GOT3 (cell line): ENCODE measurements at places on chromosomes 16 and 17.

- DNase-seq: no peak
These were observed 9.4 kb upstream of the DNASE1 start for GRCh38 chr16:3645108-3645503.

DNA sequence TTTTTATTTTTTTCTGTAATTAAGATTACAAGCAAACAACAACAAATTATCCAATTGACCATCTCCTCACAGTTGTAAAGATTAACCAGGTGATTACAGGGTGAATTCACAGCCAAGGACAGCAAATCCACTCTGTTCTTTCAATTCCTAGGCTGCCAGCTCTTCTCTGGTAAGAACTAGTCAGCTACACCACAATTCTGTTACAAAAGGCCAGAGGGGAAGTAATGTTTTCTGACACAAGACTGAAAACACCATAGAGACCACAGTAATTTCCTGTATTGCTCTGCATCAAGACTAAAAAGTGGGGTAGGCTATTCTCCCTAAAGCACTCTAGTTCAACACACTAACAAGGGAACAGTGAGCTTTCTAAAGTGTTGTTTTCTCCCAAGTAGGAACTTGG lies 10.6 kb downstream of the CA10 start:
- no peak for DNase-seq

DNA sequence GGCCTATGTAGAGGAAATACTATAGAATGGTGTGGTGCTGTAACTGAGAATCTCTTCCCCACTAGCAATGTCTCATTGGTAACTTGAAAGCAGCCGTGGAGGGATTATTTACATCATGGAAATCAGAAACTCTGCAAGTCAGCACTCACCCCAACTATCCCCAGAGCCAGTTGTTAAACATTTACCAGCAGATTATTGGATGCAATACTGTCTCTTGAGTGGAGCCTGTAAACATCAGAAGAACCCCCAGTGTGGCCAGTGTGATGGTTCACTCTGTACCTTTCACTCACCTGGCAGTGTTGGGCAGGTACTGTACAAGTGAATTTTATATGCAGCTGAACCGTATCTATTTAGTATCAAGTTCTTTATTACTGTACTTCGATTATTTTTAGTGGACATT lies 299.8 kb upstream of the SALL1 start:
- DNase-seq: no peak

DNA sequence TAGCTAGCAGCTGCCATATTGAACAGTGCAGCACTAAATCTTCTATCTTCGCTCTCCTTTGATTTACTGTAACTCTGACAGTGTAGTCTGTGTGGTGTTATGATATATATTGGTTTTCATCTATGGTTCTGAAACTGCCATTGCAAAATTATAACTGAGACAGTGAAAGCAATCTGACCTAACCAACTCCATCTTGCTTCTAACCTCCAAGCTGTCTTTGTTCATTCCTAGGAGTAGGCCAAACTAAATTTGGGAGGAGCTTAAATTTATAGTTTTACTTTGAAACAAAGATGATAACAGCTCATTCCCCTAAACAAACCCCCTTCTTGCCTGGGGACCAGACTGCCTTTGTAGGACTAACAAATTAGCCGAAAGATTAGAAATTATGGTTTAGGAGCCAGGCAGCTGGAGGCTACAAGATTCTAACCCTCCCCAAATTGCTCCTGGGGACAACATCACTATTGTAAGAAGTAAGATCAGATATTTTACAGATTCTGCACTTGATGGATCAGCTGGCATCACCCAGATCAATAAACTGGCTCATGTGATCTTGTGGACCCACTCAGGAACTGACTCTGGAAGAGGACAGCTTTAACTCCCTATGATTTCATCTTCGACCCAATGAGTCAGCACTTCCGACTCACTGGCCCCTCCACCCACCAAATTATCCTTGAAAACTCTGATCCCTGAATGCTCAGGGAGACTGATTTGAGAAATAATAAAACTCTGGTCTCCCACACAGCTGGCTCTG lies 47.0 kb upstream of the FBXO47 start:
- DNase-seq: no peak

DNA sequence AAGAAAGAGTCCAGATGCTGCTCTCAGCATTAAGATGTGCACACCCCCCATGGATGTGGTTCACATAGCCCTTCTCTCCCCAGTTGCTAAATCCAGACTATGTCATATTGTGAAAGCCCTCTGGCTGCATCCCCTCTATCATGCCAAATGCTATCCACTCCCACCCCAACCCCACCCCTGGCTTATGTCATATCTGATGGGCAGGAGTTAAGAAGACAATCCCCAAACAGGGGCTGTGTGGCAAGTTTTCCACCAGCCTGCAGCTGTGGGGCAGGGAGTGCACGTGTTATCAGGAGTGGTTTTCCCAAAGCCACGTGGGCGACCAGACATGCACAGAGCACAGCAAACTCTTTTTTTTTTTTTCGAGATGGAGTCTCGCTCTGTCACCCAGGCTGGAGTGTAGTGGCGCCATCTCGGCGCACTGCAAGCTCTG lies 10.0 kb downstream of the FAM117A start:
- DNase-seq: no peak

- DNase-seq: no peak
These were observed 244.7 kb upstream of the WSB1 start for GRCh38 chr17:27049104-27049784.

DNA sequence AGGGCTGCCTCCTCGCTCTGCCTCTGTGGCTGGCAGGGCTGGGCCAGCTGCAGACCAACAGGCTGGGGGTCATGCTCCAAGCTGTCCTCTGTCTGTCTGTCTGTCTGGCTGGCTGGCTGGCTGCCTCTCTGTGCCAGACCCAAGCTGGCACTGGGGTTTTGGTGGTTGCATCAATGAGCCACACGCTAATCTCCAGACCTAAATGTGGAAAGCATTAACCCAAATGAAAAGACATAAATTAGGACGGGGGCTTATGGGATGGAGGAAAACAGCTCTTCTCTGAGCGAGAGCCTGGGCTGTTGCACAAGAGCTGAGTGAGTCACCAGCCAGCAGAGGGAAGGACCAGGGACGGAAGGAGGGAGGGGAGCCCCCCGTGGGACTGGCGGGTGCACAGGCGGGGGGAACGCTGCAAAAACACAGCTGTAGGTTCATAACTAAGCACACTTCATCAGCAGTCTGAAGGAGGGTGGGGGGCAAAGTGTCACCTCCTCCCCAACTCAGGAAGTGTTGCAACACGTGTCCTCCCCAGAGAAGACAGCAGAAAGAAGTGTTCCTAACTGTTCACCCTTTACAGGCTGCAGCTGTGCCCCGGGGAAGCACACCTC lies 83.4 kb downstream of the GAS7 start:
- DNase-seq: peak; percentile 24

- DNase-seq: no peak
These were observed 12.9 kb upstream of the BBS2 start for GRCh38 chr16:56532714-56533113.

DNA sequence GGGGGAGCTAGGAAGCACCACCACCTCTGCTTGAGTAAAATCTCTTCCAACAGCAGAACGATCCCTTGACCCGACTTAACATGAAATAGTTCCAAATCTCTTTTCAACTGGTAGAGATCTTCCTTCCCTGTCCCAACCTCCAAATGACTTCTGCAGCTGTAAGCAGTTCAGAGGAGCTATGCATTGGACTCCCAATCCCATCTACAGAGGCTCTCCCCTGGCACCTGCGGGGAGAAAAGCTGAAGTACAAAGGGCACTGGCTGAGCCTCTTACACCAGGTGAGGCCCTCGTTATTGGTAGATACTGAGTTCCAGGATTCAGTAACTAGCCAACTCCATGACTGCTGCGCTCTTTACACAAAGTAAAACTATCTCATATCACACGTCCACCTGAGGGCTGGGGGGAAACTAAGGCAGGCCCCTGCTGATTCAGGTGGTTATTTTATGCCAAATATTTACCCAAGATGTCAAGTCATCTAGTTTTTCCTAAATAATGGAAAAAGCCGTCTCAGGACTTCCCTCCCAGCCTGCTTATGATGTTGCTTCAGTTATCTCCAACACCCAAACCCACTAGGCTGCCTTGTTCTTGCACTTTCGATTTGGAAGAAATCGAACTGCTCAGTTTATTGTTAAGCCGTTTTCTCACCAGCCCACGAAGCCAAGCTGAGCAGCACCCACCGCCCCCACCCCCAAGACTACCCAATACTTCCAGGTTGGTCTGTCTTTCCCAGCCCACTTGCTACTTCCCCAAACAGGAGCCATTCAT lies 3.2 kb downstream of the ACTG1 start:
- no peak for DNase-seq

- DNase-seq: no peak
These were observed 46.9 kb upstream of the SIAH1 start for GRCh38 chr16:48432136-48432535.

DNA sequence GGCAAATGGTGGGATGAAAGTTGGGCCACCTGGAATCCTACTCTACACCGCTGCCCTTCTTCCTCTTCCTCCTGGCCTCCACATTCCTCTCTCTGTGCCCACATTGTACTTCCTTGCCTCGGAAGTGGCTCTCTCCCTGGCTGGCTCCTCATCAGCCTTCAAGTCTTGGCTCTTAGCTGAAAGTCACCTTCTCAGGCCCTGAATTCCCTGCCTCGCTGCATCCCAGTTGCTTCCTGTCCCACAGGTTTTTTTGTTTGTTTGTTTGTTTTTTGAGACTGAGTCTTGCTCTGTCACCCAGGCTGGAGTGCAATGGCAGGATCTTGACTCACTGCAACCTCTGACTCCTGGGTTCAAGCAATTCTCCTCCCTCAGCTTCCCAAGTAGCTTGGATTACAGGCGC lies 2.6 kb upstream of the PAM16 start:
- no peak for DNase-seq

- no peak for DNase-seq
These were observed 11.7 kb upstream of the TAOK1 start for GRCh38 chr17:29378500-29378899.

DNA sequence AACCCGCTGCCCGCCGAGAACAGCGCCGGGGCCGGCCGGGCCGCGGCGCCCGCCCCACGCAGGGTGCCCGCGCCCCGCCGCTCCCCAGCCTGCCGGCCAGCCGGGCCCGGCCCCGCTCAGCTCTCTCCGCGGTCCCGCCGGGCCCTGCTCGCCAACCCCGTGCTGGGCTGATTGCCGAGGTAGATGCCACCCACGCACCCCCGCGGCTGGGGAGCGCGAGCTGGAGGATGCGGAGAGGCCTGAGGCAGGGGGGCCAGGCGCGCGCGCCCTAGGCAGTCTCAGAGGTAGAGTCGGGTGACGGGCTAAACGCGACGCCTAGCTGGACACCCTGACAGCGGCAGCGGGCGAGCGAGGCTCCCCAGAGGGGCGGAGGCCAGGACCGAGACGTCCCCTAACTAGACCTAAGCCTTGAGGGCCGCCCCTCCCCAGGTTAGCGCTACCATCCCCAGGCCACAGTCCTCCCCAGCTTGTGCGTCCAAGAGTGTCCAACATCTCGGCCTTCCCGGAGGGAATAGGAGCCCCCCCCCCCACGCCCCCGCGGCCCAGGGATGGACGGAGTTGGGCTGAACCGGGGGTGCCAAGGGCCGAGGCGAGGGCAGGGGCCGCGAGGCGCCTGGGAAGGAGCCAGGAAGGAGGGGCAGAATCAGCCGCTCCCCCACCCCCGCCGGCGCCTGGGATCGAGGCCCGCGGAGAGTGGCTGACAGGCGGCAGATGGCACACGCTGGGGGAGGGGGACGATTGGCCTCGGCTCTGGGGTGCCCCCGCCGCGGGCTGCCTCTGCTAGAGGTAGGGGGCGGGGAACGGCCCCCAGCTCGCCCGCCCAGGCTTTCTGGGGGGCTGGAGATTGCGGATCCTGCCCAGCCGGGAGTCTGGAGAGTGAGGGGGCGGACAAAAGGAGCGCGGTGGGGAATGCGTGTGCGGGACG lies 2.5 kb upstream of the ZNF423 start:
- DNase-seq: peak; percentile 44

DNA sequence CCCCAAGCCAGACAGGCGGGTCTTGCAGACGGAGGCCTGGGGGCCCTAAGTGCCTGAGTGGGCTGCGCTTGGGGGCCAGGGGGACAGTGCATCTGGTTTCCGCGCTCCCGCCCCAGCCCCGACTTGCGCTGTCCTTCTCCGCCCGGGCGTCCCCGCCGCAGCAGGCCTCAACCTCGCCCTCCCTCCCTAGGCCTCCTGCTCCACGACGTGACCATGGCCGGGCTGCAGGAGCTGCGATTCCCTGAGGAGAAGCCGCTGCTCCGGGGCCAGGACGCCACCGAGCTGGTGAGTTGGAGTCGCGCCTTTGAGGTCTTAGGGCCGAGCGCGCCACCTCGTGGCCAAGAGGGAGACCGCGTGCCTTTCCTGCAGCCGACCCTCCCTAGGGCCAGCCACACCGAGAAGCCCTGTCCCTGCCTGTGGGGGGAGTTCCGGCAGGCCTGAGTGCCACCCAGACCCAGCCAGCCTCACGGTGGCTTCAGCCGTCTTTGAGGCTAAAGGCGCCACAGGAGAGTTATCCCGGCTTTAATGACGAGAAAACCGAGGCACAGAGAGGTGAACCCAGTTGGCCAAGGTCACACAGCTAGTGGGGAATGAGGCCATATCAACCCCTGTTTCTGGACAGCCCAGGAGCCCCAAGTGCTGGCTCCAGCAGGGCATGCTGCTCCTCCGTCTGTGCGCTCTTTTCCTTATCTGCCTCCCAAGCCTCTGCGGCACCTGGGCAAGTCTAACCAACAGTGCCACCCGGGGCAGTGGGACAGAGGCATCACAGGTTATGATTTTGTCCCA lies 12.2 kb upstream of the NDRG4 start:
- peak; percentile 10 for DNase-seq

DNA sequence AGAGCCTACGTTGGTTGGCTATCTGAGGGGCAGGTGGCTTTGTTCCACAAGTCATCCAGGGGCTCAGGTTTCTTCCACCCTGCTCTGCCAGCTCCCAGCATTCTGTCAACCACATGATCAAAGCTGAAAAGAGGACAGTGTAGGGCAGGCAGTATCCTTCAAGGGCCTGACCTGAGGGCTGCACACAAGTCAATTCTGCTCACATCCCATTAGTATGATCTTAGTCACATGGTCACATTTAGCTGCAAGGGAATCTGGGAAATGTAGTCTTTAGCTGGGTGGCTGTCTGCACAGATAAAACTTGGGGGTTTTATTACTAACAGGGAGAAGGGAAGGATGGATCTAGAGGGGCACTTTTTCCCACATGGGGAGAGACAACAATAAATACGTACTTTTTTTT lies 97.3 kb downstream of the SALL1 start:
- DNase-seq: no peak

DNA sequence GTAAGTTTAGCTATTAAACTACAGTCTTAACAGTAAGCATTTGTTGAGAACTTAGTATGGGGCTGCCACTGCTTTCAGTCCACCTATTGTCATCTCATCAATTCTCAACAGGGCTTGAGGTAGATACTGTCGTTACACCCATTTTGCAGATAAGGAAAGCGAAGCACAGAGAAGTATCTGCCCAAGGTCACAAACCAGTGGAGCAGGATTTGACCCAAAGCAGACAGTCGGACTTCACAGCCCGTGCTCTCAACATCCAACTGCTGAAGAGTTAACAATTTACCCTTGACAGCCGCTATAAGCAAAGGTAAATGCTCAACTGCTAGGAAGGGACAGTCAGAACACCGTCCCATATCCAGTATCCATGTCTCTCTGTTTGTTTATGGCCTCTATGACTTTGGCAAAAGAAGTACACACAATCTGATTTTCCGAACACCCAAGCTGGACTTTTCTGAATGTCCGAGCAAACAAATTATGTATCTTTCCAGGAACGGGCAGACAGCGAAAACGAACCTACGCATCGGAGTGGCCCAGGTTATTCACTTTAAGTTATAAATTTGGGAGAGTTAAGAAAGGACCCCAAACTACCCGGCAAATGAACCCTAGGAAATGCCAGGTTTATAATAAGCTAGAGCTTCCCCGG lies 1.2 kb downstream of the SIAH1 start:
- DNase-seq: no peak

GRCh38 chr17:59756236-59756818 lies 48.9 kb downstream of the VMP1 start:
- DNase-seq: no peak
